Stimulated activated CD8-positive, alpha-beta memory T cell treated with anti-CD3 and anti-CD28 coated beads, Interleukin-7, amount 100 ng/mL, for 24 hours (primary cell): ENCODE measurements at places on chromosomes 1 and 21.

- no peak for DNase-seq
These were observed 24.5 kb upstream of the RGS1 start for GRCh38 chr1:192550922-192551534.

DNA sequence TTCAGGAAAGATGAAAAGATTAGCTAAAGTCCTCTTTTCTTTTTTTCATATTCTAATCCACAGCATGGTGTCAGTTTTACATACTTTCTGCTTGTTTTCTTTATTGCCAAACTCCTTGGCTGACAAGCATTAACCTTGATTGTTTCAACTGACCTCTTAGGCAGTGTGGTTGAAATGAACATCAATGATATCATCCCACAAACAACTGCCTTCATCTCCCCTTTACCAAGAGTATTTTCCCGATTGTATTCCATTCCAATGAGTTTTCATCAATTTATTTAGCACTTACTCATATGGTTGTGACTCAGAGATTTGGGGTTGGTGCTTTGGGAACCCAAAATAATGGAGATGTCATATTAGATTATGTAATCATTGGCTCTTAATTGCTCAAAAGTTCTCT lies 71.8 kb downstream of the SPAG17 start:
- no peak for DNase-seq

DNA sequence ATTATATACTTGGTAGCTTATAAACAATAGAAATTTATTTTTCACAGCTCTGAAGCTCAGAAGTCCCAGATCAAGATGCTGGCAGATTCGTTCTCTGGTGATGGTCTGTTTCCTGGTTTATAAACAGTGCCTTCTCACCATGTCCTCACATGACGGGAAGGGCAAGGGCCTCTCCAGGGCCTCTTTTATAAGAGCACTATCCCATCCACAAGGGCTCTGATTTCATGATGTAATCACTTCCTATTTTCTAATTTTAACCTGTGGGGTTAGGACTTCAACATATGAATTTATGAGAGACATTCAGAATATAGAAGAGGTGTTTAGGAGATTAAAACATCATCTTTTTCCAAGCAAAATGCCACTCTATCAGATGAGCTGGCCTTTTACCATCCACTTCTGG lies 32.1 kb upstream of the PLPPR4 start:
- DNase-seq, result no peak

DNA sequence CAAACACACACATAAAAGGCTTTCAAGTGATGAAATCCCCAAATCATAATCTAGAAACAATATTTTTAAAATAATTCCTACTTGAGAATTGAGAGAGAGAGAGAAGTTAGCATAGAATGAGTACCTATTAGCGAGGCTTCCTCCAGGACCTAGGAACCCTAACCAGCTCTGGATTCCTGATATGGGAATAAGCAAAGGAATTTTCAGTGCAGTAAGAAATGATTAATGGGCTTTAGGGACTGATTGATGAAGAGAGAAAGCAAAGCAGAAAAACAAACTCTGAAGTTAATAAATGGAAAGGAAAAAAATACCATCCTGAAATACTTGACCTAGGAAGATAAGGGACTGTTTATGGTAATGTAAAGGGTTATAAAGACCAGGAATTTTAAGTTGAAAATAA lies 60.6 kb downstream of the WARS2 start:
- DNase-seq, result no peak

DNA sequence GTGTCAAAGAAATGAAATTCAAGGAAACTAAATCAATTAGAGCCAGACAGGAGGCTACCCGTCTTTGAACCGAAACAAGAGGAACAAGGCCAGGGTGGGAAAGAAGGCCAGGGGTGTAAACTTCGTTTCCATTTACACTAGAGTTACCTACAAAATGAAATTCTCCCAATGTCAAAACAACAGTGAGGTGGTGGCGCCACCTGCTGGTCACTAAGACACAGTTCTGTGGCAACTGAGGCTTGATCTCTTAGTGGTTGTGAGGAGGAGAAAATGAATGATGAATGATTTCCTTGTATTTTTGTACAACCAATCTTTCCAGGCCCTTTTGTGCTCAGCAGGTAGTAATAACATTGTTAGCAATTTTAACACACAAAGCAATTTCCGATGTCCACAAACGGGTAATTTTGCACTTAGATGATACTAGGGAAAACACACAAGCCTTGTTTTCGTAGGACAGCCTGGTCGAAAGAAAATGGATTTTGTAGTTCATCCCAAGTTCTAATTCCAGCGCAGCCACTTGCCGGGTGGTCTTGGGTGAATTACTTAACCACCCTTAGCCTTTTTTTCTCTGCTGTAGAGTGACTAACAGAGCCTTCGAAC lies 54.8 kb upstream of the SOD1 start:
- DNase-seq, result peak; percentile 38

DNA sequence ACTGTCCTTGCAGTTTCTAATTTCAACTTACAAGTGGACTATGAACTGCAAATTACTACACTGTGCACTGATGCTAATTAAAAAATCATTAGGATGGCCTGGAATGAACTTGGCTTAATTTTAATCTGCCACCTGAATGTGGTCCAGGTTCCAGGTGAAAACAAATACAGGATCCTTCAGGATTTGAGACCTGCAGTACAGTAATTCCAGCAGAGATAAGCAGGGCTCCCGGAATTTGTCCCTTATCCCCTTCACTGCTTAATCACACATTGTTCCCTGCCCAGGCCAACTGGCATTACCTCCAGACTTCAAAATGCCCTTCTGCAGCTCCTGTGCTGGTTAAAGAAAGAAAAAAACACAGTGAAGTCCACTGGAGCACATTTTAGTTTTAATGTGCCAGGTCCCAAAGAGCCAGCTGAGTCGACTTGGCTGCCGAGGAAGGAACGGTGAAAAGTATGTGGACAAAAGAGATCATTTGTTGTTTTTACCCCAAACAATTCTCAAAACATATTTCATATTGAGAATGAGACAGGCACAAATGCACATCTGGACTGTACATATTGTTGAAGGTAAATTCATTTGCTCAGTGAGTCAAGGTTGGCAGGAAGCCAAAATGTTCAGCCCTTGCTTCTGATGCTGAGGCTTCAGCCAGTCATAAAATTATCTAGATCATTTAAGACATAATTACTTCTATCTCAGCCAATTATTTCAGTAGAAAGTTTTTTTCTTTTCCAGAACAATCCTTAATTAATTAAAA lies 28.3 kb downstream of the DEGS1 start:
- no peak for DNase-seq

- DNase-seq, result no peak
These were observed 77.7 kb downstream of the LRRC8C start for GRCh38 chr1:89710498-89711139.

GRCh38 chr1:89962742-89963075 lies 32.2 kb upstream of the ZNF326 start:
- no peak for DNase-seq

DNA sequence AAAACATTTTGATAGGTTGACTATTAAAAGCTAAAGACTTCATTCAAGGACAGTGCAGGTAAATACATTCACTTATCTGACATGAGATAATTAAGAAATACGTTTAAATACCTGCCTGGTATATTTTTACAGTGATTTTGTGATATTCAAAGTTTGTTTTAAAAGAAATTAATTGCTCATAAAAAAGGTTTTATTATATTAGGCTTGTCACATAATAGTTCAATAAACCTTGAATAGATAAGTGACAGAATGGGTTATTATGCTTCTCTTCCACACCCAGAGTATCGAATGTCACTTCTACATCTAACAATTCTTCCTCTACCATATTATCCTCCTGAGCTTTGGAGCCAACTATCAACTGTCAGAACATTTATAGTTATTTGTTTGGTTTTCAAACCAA lies 60.0 kb downstream of the LTN1 start:
- DNase-seq, result no peak

DNA sequence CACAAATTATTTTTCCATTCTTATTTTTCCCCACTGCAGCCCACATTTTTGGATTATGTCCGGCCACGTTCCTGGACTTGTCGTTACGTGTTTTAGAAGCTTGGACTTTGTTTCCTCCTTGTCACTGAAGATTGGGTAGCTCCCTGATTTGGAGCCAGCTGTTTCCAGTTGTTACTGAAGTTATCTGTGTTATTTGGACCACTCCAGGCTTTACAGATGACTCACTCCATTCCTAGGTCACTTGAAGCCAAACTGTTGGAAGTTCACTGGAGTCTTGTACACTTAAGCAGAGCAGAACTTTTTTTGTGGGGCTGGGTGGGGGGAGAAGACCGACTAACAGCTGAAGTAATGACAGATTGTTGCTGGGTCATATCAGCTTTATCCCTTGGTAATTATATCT lies 12.2 kb upstream of the AXDND1 start:
- DNase-seq, result no peak

DNA sequence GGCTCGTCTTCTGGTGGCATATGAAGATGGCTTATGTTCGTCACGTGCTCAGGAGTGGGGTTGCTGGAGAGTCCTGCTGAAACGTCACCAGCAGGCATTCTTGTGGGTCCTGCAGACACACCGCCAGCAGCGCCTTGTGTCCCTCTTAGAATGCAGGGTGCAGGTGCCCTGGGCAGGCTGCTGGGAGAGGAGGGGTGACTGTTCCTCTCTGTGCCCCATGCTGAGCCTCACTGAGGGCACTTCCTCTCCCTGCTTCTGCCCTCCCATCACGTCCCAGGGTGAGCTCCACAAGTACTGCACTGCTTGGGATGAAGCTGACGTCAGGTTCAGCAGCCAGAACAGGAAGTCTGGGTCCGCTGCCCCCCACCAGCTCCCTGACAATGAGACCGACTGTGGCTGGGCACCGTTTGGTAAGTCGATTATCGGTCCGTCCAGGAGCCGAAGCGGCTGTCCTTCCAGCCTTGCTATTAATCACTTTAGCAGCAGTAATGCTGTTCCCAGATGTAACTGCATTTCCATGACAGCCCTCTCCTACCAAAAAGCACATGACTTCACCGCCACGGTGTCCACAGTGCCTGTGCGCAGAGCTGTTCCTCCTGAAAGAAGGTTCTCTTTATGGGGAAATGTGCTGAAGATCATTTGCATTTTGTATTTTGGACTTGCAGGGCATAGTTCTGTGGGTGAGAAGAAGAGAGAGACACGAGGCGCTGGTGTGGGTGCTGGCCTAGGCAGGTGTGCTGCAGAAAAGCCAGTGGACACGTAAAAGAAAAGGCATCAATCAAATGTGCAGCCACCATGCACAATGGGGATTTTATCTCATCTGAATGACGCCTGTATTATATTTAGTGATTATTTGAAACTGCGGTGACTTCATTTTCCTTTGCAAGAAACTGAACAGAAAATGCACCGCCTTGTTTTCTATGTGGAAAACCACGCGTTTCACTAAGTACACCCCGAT lies 21.0 kb downstream of the SLC37A1 start:
- DNase-seq, result no peak

- DNase-seq, result no peak
These were observed 280.9 kb downstream of the TPR start for GRCh38 chr1:186094172-186094571.

- no peak for DNase-seq
These were observed 33.0 kb downstream of the HUNK start for GRCh38 chr21:31905503-31906451.

GRCh38 chr1:27539901-27540861 lies 50.2 kb upstream of the WASF2 start:
- no peak for DNase-seq

DNA sequence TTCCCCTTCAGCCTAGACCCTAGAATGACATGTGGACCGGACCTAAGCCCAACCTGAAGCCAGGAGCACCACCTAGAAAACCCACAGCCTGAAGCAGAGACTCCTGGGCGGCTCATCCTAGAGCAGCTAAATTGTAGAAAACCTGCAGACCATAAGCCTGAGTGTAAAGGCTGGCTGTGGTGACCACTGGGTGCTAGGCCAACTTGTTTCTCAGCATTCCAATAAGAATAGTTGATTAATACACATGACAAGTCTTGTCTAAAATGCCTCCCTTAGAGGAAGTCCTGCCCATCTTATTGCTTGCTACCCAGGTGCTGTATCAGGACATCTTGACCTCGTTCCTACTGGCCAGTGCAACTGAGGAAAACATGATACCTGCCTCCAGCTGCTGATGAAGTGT lies 23.3 kb upstream of the CASQ2 start:
- no peak for DNase-seq

- DNase-seq, result no peak
These were observed 27.5 kb upstream of the SLC30A1 start for GRCh38 chr1:211606332-211606913.

DNA sequence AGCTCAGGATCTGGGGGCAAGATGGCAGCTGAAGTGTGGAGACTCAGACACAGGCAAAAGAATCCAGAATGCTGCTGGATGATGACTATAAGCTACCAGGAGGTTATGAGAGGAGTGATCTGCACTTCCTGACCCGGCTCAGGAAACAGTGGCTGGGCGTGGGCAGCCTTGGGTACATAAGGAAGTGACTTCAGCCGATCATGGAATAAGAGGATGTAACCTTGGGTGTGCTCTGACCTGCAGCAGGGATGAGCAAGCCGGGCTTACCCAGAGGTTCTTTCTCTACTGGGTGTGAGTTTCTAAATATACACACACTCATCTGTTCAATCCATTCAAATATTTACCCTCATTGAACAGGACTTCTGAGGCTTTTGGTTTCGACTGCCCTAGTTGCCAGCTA lies 62.7 kb downstream of the CD34 start:
- no peak for DNase-seq

DNA sequence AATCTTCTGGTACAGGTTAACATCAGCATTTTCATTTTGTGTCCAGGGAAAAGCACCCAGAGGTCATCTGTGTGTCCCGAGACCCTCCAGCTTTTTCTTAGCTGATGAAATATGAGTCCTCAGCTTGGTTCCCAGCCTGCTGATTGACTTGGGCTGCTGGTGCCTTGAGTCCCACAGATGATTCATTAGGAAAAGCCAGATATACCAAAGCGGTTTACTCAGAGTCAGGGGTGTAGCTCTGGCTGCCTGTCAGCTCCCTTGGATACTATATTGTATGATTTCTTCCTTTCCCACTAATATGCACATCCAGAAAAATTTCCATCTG lies 43.7 kb upstream of the MAB21L3 start:
- DNase-seq, result no peak

DNA sequence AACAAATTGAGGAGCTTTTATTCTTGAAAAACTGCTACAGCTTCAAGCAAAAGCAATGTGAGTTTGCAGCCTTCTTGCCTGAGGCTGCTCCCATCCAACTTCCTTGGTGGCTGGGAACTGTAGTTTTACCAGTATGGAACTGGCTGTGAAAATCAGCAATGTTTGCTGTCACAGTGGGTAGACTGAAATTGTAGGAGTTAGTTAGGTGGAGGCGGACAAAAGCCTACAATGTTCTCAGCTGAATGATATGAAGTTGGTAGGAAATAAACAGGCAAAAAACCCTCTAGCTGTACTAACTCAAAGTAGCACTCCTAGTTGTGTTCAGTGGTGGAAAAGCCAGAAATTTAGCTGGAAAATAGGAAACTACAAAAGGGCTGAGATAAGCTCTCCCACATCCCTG lies 18.5 kb downstream of the HAX1 start:
- DNase-seq, result no peak

- DNase-seq, result no peak
These were observed 16.5 kb downstream of the SLC2A7 start for GRCh38 chr1:9009438-9010370.

GRCh38 chr1:225445639-225446594 lies 18.1 kb upstream of the LBR start:
- no peak for DNase-seq
